ENCODE measurements at places on chromosomes 11 and 22. TPM values are rescaled to one million over a fixed set of nuclear protein-coding genes. Genes with fewer than 3 reads are reported as not detected.

DNA sequence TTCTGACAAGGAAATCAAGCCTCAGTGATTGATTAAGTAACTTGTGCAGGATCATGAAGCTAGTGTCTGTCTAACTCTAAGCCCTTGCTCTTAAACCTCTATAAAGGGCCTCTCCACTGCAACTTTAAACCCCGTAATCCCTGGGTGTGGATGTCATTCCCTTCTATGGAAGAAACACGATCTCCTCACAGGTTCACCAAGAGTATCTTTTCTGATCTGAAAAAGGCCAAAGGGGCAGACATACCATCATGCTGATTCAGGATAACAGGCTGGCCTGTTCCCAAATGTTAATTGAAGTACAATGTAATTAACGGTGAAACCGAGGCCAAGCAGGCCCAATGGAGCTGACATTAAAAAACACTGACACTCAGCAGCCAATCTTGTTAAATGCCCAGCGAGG, 17.1 kb downstream of the TTC12 start:
- DNase-seq, result no peak

DNA sequence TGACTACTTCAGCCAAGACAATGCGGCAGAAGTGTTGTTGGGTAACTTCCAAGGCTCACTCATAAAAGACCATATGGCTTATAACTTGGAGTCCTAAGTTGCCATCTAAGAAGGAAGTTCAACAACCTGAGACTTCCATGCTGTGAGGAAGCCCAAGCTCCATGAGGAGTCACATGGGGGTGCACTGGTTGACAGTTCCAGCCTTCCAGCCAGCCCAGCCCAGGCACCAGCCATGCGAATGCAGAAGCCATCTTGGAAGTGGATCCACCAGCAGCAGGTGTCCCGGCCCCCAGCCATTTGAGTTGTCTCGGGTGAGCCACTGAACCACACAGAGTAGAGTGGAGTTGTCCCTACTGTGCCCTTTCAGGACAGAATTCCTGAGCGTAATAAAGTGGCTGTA, 32.8 kb upstream of the WNT7B start:
- DNase-seq, result no peak

DNA sequence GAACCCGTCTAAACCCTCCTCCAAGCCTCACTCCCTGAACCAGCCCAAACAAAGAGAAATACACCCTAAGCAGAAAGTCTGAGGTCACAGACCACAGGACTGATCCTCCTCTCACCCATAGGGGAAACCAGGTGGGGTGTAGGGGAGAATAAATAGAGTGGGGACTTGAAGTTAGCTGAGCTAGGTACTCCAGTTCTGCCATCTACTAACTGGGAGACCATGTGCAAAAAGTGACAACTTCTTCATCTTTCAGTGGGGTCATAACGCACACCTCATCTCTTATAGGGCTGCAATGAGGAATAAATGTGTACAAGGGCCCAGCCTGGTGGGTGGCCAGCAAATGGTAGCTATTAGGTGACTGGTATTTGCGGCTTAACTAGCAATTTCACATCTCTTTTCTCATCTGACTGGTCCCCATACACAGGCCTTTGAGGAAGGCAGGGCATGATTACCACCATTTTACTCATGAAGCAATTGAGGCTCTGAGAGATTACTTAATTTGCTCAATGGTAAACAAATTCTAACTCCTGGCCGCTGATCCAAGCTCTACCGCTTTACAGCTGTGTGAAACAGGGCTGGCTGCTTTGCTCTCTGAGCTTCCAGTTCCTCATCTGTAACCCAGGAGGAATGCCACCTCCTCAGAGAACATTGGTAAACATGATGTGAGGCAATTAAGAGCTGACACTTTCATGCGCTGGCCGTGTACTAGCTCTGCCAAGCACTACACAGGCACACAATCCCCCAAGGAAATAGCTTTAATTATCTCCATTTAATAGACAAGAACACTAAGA, 16.6 kb downstream of the TBC1D10A start:
- no peak for DNase-seq

Gene DKK3
- polyA plus RNA-seq, result 0.76 TPM

Gene DDI1
- 0.11 TPM for polyA plus RNA-seq

DNA sequence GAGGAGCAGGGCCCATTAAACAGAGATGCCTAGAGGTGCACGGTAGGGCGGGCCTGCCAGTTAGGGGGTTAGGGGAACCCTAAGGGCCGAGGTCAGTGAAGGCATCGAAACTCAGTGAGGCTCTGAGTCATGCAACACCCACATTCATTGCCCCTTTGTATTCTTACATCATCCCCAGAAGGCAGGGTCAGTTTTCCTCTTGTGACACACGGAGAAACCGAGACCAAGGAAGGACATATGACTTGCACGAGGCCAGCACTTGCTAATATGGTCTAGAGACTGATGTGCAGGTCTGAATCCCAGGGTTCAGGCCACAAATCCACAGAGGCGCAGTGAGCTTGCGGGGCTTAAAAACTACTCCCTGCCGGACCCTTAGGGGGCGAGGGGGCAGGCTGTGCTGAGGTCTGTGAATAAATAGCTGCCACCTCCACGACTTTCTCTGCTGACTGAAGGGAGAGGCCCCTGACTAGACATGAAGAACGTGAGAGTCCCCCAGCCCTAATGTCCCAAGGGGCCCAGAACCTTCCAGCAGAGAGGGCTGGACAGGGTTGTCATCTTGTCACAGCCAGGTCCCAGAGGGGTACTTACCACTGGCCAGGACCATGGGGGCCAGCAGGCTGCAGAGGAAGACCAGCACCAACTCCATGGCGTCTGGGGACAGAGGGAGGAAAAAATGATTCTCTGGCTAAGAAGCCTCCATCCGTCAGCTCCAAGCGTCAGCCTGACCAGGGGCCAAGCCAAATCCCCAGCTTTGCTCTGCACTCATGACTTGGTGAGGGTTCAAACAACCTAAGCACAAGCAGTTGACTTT, 17.8 kb upstream of the FXYD2 start:
- no peak for DNase-seq

Gene CECR2
- not detected for polyA plus RNA-seq

GRCh38 chr11:117919341-117919740, 9.9 kb downstream of the TMPRSS13 start:
- no peak for DNase-seq

DNA sequence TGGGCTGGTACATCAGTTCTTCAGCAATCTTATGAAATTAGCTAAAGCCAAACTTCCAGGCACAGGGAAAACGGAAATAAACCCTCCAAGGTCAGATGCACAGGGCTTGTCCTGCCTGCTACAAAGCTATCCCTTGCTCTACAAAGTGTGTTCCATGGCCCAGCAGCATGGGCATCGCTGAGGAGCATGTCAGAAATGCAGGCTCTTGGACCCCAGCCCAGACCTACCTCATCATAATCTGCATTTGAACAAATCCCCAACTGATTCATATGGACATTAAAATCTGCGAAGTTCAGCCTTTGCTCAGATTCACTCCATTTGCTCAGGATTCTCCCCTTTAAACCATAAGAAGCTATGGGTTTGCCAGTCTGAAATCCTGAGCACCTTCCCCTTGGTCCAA, 129.7 kb upstream of the CSNK2A3 start:
- no peak for DNase-seq

DNA sequence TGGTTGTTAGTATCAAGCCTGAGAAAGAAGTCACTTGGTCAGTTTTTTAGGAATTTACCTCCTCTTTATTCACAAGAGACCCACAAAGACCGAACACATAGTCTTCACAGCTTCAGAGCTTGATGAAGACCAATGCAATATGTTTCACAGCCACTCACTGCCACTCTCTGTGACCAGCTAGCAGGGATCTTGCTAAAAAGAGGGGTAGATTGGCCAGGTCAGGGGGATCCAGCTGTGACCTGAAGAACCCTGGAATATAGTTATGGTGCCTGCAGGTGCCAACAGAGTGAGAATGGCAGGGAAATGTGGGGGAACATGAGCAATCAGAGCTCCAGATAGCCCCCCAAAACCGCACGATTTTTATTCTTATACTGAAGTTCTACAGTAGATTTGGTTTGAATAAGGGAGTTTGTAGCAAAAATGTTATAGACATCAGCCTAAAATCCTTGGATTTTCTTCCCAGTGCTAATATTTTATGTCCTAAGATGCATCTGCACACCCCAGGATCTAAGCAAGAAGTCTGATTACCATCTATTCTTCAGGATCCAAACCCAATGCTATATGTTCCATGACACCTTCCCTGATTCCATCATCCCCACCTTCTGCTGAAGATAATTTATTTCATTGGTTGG, 8.7 kb downstream of the POU2AF1 start:
- DNase-seq, result no peak

- DNase-seq, result no peak
Measured at GRCh38 chr11:2741006-2741376, 41.2 kb upstream of the KCNQ1OT1 start.

Gene HBE1
- polyA plus RNA-seq, result not detected

All from immature natural killer cell (primary cell).